Immature natural killer cell (primary cell): ENCODE measurements at places on chromosomes 4 and X. TPM values are rescaled to one million over a fixed set of nuclear protein-coding genes. Genes with fewer than 3 reads are reported as not detected.

DNA sequence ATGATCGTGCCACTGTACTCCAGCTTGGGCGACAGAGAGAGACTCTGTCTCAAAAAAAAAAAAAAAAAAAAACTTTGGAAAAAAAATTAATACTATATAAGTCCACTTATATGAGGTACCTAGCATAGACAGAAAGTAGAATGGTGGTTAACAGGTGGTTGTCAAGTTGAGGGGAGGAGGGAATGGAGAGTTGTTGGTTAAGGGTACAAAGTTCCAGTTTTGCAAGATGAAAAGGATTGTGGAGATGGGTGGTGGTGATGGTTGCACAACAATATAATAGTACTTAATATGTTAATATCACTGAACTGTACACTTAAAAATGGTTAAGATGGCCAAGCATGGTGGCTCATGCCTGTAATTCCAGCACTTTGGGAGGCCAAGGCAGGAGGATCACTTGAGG is 4.1 kb upstream of the IL9R start:
- no peak overlapping the region for H3K4me3 ChIP-seq
- H3K36me3 ChIP-seq: no peaks in the 10 kb centered on the region
- DNase-seq: no peak
- H3K4me1 ChIP-seq: peaks cover 12% of the 10 kb centered on the region
- H3K27me3 ChIP-seq: peaks cover 2% of the 10 kb centered on the region
- H3K27ac ChIP-seq: no peak overlapping the region

The NMU gene
- not detected for polyA plus RNA-seq

- peaks cover 14% of the 10 kb centered on the region for H3K27me3 ChIP-seq
- peaks cover 72% of the 10 kb centered on the region for H3K4me1 ChIP-seq
- H3K36me3 ChIP-seq: peaks cover 27% of the 10 kb centered on the region
- DNase-seq: no peak
These were observed 4.5 kb downstream of the DDX60L start for GRCh38 chr4:168475745-168476144.

The SMIM31 gene
- polyA plus RNA-seq: not detected

GRCh38 chr4:21795091-21795490 is 153.5 kb downstream of the KCNIP4 start:
- no peak for DNase-seq
- no peak overlapping the region for H3K27ac ChIP-seq
- H3K36me3 ChIP-seq: no peaks in the 10 kb centered on the region
- H3K4me3 ChIP-seq: no peak overlapping the region
- no peaks in the 10 kb centered on the region for H3K4me1 ChIP-seq

DNA sequence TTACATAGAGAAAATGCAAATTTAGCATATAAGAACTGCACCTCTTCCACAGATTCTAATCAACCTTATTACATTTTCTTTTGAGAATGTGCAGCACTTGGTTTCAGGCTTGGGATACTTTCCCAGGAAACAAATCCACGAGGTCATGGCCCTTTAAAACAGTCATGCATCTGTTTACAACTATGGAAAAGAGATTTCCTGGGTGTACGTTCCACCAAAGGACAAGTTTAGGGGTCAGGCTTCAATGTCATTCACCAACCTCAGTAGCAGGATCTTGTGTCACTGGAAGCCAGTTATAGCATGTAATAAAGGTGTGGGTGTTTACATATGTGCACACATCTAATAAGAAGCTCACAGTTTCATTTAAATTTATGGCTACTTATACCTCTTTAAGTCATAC is 30.7 kb downstream of the EREG start:
- H3K27me3 ChIP-seq: peaks cover 6% of the 10 kb centered on the region
- H3K36me3 ChIP-seq: no peaks in the 10 kb centered on the region
- DNase-seq: no peak
- no peak overlapping the region for H3K4me3 ChIP-seq
- no peak overlapping the region for H3K27ac ChIP-seq

DNA sequence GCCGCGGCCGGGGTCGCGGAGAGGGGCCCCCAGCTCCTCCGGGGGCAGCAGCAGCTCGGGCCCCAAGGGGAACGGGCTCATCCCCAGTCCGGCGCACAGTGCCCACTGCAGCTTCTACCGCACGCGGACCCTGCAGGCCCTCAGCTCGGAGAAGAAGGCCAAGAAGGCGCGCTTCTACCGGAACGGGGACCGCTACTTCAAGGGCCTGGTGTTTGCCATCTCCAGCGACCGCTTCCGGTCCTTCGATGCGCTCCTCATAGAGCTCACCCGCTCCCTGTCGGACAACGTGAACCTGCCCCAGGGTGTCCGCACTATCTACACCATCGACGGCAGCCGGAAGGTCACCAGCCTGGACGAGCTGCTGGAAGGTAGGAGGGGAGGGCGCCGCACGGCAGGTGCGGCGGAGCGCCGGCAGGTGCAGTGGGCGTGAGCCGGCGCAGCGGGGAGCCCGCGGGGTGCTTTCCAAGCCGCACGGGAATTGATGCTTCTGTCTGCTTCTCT is 886 bp downstream of the DCLK2 start:
- H3K4me3 ChIP-seq: peak overlapping the region; percentile 75
- no peak overlapping the region for H3K27ac ChIP-seq
- peaks cover 7% of the 10 kb centered on the region for H3K27me3 ChIP-seq
- DNase-seq: no peak
- no peaks in the 10 kb centered on the region for H3K36me3 ChIP-seq
- H3K4me1 ChIP-seq: peaks cover 5% of the 10 kb centered on the region

The TLR7 gene
- polyA plus RNA-seq: 0.66 TPM

The CYSLTR1 gene
- polyA plus RNA-seq: 26.2 TPM

GRCh38 chr4:48093991-48094416 is 40.0 kb downstream of the TXK start:
- H3K4me1 ChIP-seq: peaks cover 12% of the 10 kb centered on the region
- H3K27ac ChIP-seq: peak overlapping the region; percentile 68
- H3K4me3 ChIP-seq: no peak overlapping the region

The UGT2A1 gene
- not detected for polyA plus RNA-seq

DNA sequence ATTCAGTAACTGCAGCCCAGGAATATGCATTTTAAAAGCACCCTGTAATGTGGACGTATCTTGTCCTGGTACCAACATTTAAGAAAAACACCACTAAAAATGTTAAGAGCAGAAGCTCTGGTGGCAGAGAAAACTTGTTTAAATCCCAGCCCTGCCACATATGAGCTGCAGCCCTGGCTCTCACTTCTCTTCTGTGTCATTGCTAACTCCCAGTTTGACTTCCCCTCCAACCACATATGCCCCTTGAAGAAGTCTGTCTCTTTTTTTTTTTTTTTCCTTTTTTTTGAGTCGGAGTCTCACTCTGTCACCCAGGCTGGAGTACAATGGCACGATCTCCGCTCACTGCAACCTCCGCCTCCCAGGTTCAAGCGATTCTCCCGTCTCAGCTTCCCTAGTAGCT is 14.8 kb downstream of the LHFPL1 start:
- no peak for DNase-seq
- no peaks in the 10 kb centered on the region for H3K36me3 ChIP-seq
- H3K4me1 ChIP-seq: peaks cover 7% of the 10 kb centered on the region
- no peak overlapping the region for H3K27ac ChIP-seq
- peaks cover 8% of the 10 kb centered on the region for H3K27me3 ChIP-seq

The RBBP7 gene
- polyA plus RNA-seq: 243 TPM

DNA sequence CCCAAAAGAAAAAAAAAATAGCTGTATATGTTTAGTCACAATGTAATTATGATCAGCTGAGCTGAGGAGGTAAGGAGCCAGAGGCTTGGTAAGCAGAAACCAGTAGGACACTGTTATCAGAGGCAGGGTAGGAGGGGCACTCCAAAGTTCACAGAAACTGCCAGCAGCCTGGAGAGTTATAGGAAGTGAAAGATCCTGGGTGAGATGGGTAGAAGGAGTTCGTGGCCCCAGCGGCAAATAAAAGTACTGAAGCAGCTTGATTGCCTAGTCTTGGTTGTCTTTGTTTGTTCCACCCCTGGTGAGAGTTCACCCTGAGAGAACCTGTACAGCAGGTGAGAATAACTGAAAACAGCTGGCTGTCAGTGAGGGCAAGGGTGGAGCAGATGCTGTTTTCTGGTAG is 340.8 kb downstream of the ADGRL3 start:
- H3K27ac ChIP-seq: no peak overlapping the region
- no peaks in the 10 kb centered on the region for H3K27me3 ChIP-seq
- no peak overlapping the region for H3K4me3 ChIP-seq
- H3K36me3 ChIP-seq: no peaks in the 10 kb centered on the region

DNA sequence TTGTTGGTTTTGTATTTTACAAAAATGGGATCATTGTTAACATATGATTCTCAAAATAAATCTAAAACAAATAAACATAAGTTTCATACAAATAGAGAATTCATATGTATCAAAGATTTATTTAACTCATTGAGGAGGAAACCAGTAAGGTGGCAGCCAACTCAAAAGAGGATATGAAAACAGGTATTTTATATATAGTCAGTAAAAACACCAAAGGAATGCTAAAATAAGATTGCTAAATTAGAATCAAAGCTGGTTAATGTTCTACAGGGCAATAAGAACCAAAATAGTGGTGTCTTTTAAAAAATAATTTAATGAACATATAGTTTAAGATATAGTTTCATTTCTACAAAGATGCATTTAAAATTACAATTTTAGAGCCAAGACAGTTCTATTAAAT is 23.1 kb downstream of the XKRX start:
- no peaks in the 10 kb centered on the region for H3K27me3 ChIP-seq
- no peaks in the 10 kb centered on the region for H3K36me3 ChIP-seq

The TREX2 gene
- polyA plus RNA-seq: not detected

DNA sequence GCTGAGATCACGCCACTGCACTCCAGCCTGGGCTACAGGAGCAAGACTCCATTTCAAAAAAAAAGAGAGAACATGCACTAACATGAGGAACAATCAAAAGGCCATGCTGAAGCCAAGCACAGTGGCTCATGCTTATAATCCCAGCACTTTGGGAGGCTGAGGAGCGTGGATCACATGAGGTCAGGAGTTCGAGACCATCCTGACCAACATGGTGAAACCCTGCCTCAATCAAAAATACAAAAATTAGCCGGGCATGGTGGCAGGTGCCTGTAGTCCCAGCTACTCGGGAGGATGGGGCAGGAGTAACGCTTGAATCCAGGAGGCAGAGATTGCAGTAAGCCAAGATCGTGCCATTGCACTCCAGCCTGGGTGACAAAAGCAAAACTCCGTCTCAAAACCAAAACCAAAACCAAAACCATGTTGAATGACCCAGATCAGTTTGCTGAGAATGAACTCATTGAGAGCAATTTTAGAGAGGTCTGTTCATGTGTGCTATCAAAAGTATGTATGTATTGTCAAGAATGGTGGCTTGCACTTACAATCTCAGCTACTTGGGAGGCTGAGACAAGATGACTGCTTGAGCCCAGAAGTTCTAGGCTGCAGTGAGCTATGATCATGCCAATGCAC is 44.8 kb downstream of the PDS5A start:
- peaks cover 2% of the 10 kb centered on the region for H3K36me3 ChIP-seq
- peak overlapping the region; percentile 82 for H3K4me3 ChIP-seq
- H3K27me3 ChIP-seq: no peaks in the 10 kb centered on the region
- peaks cover 86% of the 10 kb centered on the region for H3K4me1 ChIP-seq
- peak overlapping the region; percentile 94 for H3K27ac ChIP-seq

DNA sequence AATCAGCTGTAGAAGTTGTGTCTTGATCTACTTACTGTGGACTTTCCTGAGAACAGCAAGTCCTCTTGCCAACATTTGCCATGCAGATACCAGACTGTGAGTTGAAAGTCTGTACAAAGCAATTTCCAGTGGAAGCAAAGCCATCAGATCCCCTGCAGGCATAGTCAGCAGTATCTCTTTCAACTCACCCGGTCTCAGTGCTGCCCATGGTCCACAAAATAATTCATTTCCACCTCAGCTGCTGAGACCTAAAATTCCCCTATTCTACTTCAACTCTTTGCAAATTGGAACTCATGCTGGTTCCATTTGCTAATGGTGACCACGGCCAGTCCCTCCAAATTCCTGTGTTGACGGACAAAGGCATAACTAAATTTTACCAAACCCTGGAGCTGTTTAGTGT is 46.0 kb upstream of the RPL34 start:
- no peaks in the 10 kb centered on the region for H3K36me3 ChIP-seq
- H3K4me3 ChIP-seq: no peak overlapping the region
- H3K27ac ChIP-seq: no peak overlapping the region
- peaks cover 11% of the 10 kb centered on the region for H3K27me3 ChIP-seq
- DNase-seq: no peak

DNA sequence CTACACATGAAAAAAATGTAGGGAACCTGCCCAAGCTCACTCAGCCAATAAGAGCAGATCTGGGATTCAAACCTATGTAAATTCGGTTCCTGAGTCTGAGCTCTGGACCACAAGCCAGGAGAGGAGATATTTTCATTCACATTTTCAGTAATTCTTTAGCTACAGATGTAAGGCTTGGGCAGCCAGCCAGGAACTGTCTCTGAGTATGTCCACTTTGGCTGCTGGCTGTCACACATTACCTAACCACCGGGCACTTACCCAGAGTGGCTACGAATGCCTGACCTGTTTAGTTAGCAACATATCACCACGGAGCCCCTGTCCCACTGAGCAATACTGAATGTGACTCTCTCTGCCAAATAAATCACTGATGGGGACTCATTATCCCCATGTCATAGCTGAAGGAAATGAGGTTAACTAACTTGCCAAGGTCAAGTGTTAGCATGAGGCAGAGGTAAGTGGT is 15.3 kb downstream of the USP46 start:
- H3K27me3 ChIP-seq: no peaks in the 10 kb centered on the region
- H3K4me3 ChIP-seq: no peak overlapping the region
- no peak overlapping the region for H3K27ac ChIP-seq
- H3K4me1 ChIP-seq: peaks cover 6% of the 10 kb centered on the region
- DNase-seq: no peak

The GAGE12F gene
- polyA plus RNA-seq: not detected

DNA sequence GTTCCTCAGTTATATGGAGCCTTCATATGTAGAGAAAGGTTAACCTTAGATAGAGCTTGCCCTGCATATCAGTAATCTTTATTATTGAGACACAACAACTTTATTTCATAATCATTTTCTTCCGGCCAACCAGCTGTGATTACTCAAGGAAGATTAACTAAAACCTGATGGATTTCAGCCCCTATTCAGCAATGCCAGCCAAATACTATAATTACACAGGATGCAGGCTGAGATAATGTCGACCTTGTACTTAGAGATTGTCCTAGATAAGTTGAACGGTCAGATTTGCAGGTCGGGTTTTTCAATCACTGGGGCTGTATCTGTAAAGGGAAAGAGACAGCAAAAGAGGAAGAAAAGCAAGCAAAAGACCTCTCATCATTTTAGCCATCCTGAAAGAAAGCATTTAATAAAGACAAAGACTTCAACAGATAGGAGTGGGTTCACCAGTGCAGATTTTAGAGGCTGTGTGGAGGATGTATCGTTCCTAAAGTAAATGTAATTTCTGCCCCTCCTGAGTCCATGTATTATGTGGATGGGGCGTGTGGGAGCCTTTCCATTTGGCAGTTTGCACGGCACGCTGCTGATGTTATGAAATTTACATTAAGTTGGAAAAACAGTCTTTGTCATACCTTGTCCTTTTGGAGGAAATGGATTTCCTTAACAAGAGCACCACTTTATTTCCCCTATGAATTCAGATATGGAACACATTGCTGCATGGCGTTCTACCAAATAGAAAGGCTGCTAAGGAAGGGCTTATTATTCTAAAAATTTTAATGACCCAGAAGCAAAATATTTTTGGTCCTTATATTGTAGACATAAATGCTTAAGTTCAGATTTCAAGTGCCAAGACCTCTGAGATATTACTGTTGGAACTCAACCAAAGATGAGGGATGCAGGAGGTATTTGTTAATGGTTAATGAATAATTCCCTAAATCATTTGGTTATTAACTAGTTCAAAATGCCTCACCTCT is 496.7 kb downstream of the SPRY1 start:
- H3K27ac ChIP-seq: no peak overlapping the region
- no peak overlapping the region for H3K4me3 ChIP-seq
- no peak for DNase-seq
- no peaks in the 10 kb centered on the region for H3K4me1 ChIP-seq
- no peaks in the 10 kb centered on the region for H3K27me3 ChIP-seq

The FGD1 gene
- 0.71 TPM for polyA plus RNA-seq
